ENCODE measurements at places on chromosomes 7 and 10.

DNA sequence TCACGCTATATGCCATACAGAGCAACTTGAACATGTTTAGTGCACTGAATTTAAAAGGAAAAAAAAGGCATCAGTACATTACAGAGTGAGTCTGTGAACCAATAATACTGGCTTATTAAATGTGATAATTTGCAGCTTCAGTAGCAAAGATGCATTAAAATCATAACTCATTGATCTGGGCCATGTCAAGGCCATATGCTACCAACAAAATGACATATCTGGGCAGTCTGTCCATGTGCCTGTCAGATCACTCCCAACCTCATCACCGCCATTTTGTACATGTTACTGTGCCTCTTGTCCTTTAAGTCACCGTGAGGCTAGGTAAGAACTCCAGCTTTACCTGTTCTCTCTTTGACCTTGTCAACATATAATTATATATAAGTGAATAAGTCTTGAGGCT lies 307.4 kb upstream of the LRGUK start:
- DNase-seq, result no peak

DNA sequence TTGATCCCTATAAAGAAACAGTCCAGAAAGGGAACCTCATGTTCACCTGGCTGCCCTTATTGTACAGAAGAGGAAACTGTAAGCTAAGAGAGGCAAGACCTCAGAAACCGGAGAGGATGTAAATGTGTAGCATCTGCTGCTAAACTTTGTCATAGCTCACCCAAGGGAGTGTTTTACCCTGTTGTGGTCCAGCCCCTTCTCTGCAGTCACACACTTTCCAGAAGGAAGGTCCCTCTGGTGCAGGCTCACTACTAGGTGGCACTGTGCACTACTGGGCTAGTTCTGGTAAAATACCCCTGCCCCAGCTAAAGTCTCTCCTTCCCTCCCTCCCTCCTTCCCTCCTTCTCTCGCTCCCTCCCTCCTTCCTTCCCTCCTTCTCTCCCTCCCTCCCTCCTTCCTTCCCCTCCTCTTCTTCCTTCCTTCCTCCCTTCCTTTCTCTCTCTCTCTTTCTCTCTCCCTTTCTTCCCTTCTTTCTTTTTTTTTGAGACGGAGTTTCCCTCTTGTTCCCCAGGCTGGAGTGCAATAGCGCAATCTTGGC lies 42.5 kb upstream of the LCOR start:
- DNase-seq, result peak; percentile 41

DNA sequence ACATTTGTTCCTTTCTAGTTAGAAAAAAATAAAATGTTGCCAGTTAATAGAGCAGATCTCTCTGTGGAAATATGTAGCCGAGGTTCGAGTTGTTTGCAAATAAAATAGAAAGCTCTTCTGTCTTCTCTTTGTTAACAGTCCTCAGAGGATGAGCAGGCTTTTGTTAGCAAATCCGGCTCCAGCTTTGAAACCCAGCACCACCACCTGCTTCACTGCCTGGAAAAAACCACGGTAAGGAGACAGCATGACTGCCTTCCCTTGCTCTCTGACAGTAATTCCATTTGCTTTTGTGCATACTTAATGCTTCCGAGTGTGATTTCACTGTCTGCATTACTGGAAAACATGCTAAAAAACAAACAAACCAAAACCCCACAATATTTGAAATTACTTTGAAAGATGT lies 115.6 kb downstream of the TSPAN12 start:
- no peak for DNase-seq

- DNase-seq, result peak; percentile 84
Observed at GRCh38 chr10:90741926-90742565, 115.8 kb downstream of the HTR7 start.

GRCh38 chr7:74033372-74034311 lies 5.7 kb downstream of the ELN start:
- no peak for DNase-seq

DNA sequence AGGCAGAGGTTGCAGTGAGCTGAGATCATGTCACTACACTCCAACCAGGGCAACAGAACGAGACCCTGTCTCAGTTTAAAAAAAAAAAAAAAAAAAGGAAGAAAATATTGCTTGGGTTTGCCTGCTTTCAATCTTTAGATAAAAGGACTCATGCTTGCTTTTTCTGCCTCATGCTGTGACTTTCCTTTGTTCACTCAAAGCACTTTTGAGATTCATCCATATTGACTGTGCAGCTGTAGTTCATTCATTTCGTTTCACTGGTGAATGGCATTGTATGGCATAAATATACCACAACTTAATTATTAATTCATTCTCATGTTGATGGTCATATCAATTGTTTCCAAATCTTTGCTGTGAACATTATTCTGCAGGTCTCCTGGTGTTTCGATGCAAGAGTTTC lies 97.6 kb upstream of the NFE2L3 start:
- DNase-seq, result no peak

- no peak for DNase-seq
Observed at GRCh38 chr7:8057566-8057965, 89.0 kb downstream of the GLCCI1 start.

DNA sequence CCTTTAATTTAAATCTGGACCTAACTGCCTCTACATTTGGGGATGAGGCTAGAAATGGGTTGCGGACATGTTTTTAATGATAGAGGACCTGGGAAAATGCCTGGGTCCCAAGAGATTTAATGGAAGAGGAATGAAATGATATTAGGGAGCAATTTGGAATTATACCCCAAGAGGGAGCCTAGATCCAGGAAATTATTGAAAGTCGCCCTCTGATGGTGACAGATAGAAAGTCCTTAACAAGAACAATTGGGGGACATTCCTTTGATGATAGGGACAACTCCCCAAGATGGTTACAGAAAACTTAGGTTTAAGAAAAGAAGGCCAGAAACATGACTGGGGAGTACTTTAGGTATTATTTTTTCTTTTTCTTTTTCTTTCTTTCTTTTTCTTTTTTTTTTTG lies 9.5 kb upstream of the TSGA13 start:
- peak; percentile 50 for DNase-seq

DNA sequence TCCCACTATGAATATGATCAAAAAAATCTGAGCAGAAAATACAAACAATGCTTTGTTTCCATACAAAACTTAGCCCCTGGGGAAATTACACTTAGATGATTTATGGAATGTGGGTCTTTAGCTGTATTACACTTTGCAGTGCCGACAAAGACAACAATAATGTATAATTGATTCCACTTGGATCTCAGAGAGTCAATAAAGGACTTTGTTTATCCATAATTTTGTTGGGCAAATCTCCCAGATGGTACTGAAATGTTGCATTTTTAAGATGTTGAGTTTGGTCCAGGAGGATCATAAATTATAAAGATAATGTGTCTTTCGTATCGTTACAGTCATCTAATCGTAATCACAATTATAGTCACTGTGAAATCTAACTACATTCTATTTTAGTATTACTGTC lies 66.9 kb upstream of the DOCK1 start:
- no peak for DNase-seq

- no peak for DNase-seq
Observed at GRCh38 chr7:16975712-16976111, 93.9 kb upstream of the AGR3 start.

DNA sequence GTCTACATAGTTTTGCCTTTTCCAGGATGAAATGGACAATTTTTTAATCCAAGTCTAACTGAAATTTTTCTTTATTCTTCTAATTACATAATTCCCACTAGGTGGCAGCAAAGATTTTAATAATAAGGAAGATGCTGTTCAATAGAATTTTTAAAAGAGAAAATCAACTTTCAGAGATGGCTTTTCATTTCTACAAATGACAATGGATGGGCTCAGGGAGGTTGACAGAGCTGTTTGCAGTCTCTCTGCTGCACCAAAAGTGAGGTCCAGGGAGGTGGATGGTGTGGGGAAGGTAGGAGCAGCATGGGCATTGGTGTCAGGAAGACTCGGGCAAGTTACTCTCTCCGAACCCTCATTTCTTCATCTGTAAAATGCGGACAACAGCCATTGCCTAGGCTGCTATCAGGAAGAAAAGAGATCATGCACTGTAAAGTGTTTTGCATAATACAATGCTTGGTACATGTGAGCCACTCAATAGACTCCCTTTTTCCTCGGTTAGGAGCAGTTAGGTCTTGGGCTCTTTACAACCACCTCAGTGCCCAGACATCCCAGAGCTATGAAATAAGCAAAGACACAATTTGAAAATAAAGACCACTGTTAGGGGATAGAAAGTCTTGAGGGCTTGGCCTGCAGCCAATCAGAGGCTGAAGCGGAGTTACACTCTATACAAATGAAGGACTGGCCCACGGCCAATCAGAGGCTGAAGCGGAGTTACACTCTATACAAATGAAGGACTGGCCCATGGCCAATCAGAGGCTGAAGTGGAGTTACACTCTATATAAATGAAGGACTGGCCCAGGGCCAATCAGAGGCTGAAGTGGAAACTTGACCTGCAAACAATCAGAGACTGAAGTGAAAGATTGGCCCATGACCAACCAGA lies 107.1 kb downstream of the ABLIM1 start:
- peak; percentile 29 for DNase-seq

DNA sequence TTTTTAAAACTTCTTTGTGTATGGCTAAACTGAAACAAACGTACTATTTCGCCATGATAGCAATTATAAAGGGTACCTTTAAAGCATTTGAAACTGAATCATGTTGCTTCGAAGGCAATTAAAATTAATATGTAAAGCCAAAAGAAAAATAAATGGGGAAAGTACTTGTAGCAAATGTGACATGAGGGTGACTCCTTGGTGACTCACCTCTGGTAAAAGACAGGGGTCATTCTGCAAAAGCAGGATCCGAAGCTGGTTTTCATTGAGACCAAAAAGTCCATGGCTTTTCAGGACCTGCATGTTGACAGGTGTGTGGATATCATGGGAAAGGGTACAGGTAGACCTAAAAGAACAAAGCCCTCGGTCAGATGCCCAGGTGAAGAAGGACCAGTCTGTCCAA lies 1.5 kb downstream of the ZC3HAV1L start:
- peak; percentile 16 for DNase-seq

DNA sequence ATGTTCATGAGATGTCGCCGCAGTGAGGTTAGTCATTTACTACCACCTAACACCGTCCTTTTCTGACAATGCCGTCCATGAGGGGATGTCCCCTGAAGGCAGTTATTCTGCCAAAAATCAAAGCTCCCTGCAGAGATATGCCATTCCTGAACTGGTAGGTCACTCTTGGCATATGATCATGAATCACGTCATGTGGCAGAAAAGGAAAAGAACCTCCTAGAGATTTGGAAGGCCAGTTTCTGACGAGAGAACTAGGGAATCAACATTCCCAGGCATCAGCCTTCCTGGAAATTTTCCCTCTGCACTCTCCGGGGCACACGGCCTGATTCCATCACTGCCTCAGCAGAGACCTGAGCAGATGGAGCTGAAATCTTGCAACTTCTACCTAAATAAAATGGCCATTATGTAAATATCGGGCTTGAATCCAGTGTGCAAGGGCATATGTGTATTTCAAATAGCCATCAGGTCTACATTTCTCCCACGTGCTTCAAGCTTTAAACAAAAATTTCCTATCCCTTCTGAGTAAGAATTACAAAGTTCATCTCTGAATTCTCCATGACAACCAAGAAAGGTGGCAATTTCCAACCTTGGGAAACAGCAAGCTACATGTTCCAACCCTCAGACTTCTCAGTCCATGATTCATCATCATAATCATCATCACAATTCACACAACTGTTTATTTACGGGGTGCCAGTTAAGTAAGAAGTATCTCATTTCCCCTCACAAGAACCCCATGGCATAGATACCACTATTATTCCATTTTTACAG lies 46.5 kb downstream of the AMPH start:
- peak; percentile 87 for DNase-seq

GRCh38 chr7:139702313-139702731 lies 75.5 kb downstream of the HIPK2 start:
- no peak for DNase-seq

- DNase-seq, result no peak
Observed at GRCh38 chr10:11442001-11442773, 169.3 kb downstream of the USP6NL start.

DNA sequence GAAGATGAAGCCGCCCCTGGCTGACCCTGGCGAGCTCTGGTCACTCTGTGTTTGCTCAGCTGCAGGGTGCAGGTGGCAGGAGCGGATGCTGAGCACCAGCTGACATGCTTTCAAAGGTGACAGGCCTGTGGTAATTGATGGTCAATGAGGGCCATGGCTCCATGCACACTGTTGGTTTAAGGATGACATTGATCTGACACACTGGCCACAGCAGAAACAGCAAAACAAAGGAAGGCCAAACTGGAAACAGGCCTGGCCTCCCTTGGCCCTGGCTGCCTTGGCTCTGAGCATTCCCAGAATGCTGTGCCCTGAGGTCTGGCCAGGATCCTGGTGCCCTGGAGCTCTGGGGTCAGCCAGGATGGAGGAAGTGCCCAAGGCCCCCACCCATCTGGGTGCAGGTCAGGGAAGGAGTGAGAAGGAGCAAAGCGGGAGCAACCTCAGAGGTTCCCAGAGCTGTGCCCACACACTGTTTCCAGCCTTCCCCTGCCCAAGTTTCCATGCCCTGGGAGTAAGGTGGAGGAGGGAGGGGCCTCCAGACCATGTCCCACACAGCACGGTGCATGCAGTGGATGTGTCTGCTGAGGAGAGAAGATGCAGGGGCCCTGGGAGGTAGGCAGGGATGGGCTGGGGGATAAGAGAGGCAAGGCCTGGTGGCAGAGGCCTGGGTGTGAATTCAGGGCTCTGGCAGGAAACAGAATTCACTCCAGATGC lies 302.2 kb downstream of the RPS24 start:
- no peak for DNase-seq

GRCh38 chr10:133226251-133226808 lies 3.7 kb upstream of the UTF1 start:
- no peak for DNase-seq

GRCh38 chr7:86978808-86979506 lies 80.5 kb downstream of the ELAPOR2 start:
- no peak for DNase-seq

DNA sequence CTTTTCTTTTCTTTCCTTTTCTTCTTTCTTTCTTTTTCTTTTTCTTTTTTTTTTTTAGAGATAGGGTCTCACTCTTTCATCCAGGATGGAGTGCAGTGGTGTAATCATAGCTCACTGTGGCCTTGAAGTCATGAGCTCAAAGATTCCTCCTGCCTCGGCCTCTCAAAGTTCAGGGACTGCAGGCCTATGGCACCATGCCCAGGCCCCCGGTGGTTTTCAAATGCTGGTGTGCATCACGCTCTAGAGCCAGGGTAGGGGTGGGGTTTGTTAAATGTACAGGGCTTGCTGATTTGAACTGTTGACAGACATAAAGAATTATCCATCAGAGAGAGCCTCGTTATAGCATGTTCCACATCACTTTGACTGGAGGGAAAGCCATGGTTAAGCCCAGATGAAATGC lies 5.8 kb downstream of the MINDY4 start:
- no peak for DNase-seq

All from fibroblast of skin of right biceps (primary cell).